ENCODE measurements at places on chromosomes 2 and 18.
A peak's percentile ranks its signal among the peaks of the same experiment; 100 is the strongest.

DNA sequence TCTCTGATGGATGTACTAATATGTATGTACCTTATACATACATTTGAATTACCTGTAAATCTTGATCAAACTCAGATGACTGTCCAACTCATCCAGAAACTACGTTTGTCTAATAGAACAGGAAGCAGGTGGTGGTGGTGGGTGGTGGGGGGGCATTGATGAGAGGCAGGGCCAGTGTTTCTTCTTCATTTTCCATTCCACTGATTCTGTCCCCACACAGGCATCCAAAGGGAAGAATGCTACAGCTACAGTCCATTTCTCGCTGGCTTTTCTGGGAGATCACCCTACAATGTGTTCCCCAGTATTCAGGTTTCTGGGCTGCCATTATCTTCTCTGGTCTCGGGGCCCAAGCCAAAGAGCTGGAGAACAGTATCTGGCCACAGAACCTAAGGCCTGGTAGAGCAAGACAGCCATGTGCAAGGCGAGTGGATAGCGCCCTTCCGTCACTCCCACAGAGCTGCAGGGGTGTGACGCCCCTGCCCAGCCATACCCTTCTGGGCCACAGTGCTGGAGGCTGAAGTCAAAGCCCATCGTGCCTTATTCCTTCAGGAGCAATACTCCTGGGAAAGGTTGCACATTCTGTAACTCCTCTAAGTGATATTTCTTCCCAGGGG lies 54.5 kb downstream of the BCL11A start:
- no peak for DNase-seq

GRCh38 chr2:24206242-24206641 lies 31.4 kb downstream of the FAM228A start:
- no peak for DNase-seq

GRCh38 chr2:148680462-148680861 lies 35.9 kb downstream of the EPC2 start:
- no peak for DNase-seq

DNA sequence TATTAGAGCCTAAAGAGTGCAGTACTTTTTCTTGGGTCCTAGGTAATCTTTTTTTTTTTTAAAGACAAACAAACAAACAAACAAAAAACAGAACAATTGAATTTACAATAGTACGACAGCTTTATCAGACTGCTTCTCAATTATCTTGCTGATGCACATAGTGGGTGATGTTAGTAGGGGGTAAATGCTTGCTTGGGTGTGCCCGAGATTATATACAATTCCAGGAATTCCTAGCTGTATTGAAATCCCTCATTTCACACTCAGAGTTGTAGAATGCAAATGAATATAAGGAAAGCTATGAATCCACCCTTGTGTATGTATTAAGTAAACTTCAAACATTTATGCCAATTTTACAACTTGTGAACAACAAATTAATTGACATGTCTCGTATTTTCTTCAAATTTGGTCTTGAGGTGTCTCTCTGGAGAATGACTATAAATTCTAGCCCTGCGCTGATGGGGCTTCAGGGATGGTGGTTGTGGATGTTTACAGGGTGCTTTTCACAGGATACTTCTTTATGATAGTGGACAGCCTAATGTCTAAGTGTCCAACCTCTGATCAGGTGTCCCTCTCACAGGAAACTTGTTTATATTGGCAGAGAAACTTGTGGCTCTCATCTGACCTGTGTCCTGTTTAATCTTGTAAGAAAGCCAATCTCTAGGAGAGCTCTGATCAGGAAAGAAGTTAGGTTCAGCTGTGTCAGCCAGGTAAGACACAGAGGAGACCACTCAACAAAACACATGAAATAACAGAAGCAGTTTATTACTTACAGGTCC lies 61.9 kb upstream of the SLC39A10 start:
- no peak for DNase-seq

GRCh38 chr18:13435586-13436333 lies 217.2 kb downstream of the LDLRAD4 start:
- DNase-seq, result no peak

DNA sequence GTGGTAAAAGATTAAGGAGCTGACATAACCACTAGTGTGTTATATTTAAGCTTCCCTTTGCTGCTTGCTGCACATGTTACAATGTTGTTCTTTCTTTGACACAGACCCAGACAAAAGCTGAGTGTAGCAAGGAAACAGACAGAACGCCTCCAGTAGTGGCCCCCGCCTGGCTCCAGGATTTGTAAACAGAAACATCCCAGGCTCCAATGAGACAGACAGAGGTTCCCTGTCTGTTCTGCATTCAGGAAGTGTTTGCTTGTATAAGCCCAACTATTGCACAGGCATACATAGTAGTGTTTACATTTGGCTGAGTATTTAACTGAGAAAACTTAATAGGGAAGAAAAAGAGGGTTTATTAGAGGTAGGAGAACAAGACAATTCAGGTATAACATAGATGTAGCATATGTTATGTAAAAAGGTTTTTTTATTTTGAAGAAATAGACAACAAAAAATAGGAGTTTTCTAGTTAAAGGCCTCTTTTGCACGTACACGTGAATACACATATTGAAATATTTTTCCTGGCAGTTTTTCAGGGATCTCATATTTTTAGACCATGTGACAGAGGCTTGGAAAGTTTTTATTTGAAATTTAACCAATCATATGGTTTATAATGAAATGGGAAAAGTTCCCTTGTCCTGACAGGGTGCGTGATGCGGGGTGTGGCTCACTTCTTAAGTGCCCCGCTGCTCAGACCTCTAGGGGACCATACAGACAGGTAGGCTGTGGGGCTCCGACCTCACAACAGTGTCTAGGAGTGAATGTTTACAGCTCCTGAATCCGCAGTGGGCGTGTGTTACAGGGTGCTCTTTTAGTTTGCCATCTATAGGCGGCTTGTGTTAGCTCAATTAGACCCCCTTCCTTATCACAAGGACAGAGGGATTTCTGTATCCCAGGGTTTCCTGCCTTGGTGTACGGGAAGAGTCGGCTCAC lies 118.4 kb downstream of the BMPR2 start:
- no peak for DNase-seq

- DNase-seq, result peak; percentile 59
These were observed 101.9 kb downstream of the FOXI3 start for GRCh38 chr2:88350331-88351248.

GRCh38 chr2:224442071-224442967 lies 40.4 kb upstream of the FAM124B start:
- no peak for DNase-seq

DNA sequence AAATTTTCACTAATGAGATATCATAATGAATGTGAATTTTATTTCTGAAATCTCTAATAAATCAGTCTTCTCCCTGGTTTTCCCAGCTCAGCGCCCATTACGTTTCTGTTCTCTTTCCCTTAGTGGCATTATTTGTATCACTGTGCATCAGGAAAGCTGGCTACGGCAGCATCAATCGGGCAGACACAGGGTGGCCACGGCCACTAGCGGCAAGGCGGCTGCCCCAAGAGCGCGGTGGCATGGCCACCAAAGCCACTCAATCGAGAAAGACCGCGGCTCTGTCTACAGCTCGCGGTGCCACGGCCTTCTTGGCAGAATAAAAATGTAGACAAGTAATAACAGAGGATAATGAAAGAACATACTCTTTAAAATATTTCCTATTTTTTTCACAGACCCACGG lies 168.0 kb downstream of the RPIA start:
- DNase-seq, result no peak

DNA sequence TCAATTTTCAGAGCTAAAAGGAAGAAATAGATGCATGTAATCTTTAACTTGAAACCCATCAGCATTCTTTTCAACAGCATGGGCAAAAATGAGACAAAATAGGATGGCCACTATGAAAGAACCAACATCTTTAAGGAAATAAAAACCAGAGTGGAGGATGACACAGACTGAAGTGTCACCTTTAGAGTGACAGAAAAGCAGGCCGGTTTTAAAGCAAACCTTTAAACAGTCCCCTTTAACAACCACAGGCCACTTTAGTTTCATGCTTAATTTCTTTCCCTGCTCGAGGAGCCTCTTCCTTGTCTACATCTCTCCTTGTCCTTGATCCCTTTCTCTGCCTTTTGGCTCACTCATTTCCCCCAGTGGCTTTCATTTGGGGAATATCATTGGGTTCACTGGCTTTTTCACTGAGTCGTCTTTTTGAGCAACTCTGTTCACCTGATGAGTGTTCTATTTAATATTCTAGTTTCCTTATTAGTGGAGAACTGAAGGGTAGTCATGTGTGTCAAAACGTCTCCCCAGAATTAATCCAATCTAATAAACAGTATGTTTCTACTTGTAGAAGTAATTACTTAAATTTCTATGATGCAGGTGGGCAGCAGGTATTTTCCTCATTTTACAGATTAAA lies 72.5 kb downstream of the DOCK10 start:
- no peak for DNase-seq

All from stimulated activated CD4-positive, alpha-beta T cell treated with anti-CD3 and anti-CD28 coated beads, Interleukin-4, amount 100 ng/mL, for 4 hours (primary cell).